Right renal cortex interstitium (tissue), 3 donors: ENCODE measurements at places on chromosomes 4 and X. TPM values are rescaled to one million over a fixed set of nuclear protein-coding genes. Genes with fewer than 3 reads are reported as not detected.
A peak's percentile ranks its signal among the peaks of the same experiment; 100 is the strongest.

GRCh38 chr4:98921292-98921691 lies 7.6 kb downstream of the EIF4E start:
- no peak for DNase-seq

GRCh38 chrX:48761674-48762471 lies at the start of gene GLOD5:
Gene GLOD5 (plus strand): TSS chrX:48761747. CDS start chrX:48761791, 44 bp downstream.
- DNase-seq: peak; percentile 10

DNA sequence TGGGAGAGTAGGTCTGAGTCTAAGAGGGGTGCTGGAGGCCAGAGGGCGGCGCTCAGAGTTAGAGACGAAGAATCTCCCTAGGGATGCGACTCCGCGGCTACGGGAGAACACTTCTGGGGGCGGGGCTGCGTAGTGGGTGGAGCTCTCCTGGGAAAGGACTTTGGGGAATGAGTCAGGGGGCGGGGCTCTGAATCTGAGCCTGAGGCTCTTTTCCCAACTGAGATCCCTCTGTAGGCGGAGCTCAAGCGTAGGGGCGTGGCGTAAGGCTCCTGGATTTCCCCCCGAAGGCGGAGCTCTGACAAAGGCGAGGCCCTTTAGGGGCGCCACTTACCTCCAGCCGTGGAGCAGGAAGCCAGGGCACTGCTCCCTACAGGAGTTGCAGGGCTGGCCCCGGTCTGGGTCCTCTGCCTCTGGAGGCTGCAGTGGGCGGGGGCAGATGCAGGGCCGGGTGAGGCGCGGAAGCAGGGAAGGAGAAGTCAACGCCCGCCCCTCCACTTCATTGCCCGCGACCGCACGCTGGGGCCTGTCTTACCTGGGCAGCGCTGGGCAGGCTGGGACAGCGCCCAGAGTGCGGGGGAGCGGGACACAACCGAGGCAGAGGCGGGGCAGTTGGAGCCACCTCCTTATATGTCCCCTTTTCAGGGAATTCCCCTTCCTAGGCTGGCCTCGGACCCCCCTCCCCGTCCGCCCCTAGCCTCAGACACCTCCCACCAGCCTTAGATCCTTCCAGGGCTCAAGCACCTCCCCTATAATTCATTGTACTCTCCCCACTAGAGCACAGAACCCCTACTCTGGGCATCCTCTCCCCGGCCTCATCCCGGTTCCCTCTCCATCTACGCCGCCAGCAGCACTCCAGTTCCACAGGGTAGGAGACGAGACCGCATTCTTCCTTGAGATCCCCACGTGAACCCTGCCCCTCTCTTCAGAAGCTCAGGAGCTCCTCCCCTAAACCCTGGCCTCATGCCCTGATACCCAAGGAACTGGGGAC lies 1.6 kb downstream of the PRICKLE3 start:
- peak; percentile 72 for DNase-seq

DNA sequence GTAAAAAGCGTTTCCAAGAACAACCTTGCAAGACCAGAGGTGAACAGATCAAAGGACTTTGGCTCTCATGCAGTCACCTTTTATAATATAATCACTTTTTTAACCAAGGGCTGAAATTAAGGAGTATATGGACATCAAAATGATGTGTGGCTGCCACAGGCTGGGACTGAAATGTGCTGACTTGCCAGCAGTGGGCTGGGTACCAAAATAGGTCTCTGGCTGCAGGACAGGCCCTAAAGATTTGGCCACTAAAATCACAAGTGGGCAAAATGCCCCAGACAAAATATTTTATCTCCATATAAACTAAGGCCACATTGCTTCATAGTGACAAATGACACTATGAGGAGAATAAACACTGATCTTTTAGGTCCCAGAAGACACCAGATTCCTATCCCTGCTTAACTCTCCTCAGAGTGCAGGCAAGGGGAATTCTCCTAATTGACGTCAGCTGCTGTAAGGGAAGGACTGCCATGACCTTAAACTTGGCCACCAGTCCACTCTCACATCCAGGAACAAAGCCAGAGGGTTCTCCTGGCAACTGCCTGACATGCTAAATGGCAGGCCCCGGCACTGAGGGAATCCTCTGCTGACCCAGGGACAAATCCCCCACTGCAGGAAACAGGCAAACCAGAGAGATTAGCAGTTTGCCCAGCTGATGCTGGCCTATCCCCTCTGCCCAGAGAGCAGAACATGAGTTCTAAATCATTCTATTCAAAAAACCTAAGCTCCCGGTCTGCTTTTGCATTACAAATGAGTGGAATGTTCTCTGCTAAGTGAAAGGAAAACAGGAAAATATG lies 155.8 kb downstream of the PPP3CA start:
- no peak for DNase-seq

GRCh38 chrX:8139716-8140115 lies 31.4 kb downstream of the VCX2 start:
- no peak for DNase-seq

DNA sequence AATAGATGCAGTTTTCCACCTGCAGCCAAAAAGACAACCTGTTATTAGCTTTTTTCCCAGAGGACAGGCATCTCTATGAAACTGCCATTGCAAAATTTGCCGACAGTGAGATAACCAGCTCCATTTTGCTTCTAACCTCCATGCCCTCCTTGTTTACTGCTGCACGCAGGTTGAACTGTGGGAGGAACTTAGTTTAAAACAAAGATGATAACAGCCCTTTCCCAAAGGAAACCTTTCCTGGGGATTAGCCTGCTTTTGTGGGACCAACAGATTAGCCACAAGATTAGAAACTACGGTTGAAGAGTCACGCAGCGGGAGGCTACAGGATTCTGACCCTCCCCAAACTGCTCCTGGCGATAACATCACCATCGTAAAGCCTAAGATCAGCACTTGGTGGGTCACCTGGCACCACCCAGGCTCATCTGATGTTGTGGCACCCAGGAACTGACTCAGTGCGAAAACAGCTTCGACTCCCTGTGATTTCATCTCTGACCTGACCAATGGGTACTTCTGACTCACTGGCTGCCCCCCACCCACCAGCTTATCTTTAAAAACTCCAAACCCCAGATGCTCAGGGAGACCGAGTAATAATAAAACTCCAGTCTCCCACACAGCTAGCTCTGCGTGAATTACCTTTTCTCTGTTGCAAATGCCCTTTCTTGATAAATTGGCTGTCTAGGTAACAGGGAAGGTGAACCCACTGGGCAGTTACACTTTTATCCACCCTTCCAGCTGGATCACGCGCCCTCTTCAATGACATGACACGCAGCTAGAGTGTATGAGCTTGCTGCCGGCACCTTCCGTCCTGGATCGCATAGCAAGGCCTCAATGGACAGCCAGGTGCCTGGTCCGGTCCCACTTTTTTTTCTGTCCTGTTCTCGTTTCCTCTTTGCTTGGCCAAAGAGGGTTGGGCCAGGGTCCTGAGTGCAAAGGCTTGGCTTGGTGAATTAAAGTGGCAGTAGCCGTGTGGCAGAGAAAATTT lies 27.2 kb downstream of the NOP14 start:
- no peak for DNase-seq

GRCh38 chrX:9153300-9153699 lies 119.4 kb upstream of the FAM9B start:
- DNase-seq: no peak

DNA sequence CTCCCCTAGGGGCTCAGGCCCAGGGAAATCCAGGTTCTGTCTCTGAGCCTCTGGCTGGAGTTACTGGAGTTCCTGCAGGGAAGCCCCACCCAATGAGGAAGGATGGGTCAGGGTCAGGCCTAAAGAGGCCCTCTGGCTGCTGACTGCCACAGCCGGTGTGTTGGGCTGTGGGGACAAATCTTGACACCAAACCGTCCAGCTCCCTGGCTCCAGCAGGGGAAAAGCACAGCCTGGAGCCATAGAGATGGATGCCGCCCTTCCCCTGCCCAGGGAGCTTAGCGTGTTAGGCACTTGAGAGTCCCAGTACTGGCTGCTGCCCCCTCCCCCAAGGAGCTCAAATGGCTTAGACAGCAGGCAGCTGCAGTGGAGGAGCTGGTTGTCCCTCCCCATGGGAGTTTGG lies 321.3 kb upstream of the LCORL start:
- DNase-seq: no peak

GRCh38 chr4:3073158-3074077 lies 920 bp downstream of the HTT-AS start:
- DNase-seq: no peak

- DNase-seq: no peak
These were observed 3.1 kb downstream of the SMS start for GRCh38 chrX:21943460-21944135.

GRCh38 chr4:92825256-92825655 lies 521.5 kb downstream of the GRID2 start:
- no peak for DNase-seq

- no peak for DNase-seq
These were observed 1304.0 kb downstream of the FAM133A start for GRCh38 chrX:94977986-94978385.

DNA sequence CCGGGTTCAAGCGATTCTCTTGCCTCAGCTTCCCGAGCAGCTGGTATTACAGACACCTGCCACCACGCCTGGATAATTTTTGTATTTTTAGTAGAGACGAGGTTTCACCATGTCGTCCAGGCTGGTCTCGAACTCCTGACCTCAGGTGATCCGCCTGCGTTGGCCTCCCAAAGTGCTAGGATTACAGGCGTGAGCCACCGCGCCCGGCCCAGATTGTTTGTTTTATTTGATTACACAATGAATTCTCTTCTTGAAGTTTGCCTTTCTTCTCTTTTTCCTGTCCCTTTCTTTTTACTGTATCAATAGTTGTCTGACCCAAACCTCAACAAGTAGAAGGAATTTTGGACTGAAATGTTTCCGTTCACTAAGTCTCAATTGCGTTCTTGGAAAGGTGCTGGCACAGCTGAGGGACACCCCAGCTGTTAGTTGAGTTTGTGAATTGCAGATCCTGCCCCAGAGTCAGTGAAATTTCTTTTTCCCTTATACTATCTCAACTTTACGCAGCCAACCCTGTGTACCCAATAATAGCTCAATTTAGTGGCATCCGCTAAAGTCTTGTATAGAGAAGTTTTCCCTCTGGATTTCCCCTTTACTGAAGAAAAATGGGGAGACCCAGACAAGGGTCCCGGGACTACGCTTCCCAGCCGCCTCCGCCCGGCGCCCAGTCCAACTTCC lies 639 bp upstream of the MTM1 start:
- DNase-seq: no peak

DNA sequence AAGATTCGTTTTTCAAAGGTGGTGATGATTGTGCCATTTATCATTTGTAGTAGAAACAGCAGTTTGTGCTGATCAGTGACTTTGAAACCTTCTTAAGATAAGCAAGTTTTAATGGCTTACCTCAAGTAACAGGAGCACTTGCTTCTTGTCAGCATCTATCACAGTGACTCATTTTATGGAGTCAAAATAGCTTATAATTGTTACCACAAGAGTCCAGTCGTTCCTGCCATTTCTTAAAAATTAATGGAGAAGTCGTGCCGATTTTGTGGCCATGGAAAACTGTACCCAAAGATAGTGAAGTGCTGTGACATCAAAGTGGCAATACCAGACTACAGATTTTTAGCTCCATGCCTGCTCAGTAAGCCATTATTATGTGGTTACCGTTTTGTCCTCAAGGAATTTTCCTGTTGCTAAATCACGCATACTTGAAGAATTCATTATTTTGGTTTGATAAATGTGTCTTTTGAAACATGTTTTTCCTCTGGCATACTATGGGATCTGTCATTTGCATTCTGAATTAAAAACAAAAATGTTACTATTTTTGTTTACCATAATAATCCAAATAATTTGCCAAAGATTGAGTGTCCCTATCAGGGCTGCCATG lies 129.9 kb downstream of the CBR4 start:
- DNase-seq: no peak

- DNase-seq: no peak
These were observed 14.0 kb downstream of the SHOX start for GRCh38 chrX:644304-645281.

The PTPN13 gene
- polyA plus RNA-seq: 161 TPM

The TMPRSS11A gene
- polyA plus RNA-seq: not detected

The SSX2B gene
- polyA plus RNA-seq: not detected

The AREG gene
- 0.28 TPM for polyA plus RNA-seq

The MAGEA12 gene
- polyA plus RNA-seq: not detected

The ARMCX2 gene
- polyA plus RNA-seq: 94.4 TPM

The PPP2R2C gene
- 0.62 TPM for polyA plus RNA-seq

The TMEM255A gene
- polyA plus RNA-seq: 0.33 TPM
